ENCODE measurements at places on chromosomes 7 and 10.
A peak's percentile ranks its signal among the peaks of the same experiment; 100 is the strongest.

DNA sequence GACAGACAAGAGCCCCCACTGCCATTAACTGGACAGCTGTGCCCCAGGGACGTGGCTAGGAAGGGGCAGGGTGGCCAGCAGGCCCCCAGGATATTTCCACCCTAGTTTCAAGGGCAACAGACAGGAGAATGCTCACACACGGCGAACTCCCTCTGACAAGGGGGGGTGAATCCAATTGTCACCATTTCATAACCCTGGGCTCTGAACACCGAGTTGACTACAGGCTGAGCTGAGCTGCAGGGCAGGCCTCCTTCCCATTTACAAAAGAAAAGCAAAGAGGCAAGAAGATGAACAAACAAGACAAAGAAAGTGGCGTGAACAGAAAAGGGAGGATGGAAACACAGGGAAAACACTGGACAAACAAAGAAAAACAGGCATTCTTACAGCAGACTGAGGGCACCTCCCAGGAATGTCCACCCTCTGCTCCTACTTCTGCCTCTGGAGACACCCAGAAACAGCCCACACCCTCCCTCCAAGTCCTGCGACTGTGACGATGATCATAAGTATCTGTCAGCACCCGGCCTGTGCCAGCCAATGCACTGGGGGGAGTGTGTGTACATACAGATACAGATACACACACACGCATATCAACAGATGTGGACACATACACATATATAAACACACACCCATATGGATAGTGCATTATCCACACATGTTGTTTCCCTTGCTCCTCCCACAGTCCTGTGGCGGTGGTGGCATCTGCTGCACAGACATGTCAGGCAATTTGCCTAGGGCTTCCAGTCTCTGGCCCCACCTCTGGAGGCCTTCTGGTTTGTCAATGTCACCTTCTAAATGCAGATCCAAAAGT is 66.2 kb downstream of the FAM53B start:
- peak; percentile 17 for DNase-seq

GRCh38 chr10:129046962-129047361 is 420.1 kb upstream of the MGMT start:
- no peak for DNase-seq

- DNase-seq = no peak
Observed at GRCh38 chr7:2713370-2713769, 25.4 kb downstream of the AMZ1 start.

- no peak for DNase-seq
Observed at GRCh38 chr10:29807163-29807806, 172.5 kb upstream of the SVIL start.

GRCh38 chr10:59903871-59904270 is 2.5 kb downstream of the CCDC6 start:
- no peak for DNase-seq

- no peak for DNase-seq
Observed at GRCh38 chr7:26157520-26158105, 5.6 kb downstream of the NFE2L3 start.

DNA sequence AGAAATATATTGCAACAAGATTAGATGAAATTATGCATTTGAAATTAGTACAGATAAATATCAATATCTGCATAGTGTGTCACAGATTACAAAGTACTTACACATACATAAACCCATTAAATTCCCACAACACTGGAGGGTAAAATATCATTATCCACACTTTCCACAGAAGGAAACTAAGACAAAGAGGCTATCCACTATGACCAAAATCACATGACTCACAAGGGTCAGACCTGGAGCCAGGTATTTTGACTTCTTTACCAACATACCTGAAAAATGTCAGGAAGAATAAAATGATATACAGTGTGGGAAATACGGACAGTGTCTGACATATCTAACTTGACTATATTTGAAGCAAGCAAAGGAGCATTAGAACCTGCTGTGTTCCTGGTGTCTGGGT is 34.1 kb downstream of the HYCC1 start:
- no peak for DNase-seq

- DNase-seq = no peak
Observed at GRCh38 chr10:94916423-94916822, 22.0 kb upstream of the CYP2C9 start.

DNA sequence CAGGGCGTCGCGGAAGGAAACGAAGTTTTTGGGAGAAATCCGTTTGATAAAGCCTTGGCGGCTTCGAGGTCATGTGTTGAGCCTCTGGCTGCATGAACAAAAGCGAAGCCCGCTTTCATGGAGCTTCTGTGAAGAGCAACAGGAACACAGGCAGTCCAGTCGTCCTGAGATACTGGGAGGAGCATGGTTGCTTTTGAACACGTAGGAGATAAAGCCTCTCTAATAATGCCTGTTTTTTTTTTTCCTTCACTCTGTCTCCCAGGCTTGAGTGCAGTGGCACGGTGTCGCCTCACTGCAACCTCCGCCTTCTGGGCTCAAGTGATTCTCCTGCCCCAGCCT is 473 bp upstream of the ZNF32 start:
- DNase-seq = no peak

GRCh38 chr7:1100834-1101562 is 13.1 kb downstream of the GPER1 start:
- peak; percentile 63 for DNase-seq

DNA sequence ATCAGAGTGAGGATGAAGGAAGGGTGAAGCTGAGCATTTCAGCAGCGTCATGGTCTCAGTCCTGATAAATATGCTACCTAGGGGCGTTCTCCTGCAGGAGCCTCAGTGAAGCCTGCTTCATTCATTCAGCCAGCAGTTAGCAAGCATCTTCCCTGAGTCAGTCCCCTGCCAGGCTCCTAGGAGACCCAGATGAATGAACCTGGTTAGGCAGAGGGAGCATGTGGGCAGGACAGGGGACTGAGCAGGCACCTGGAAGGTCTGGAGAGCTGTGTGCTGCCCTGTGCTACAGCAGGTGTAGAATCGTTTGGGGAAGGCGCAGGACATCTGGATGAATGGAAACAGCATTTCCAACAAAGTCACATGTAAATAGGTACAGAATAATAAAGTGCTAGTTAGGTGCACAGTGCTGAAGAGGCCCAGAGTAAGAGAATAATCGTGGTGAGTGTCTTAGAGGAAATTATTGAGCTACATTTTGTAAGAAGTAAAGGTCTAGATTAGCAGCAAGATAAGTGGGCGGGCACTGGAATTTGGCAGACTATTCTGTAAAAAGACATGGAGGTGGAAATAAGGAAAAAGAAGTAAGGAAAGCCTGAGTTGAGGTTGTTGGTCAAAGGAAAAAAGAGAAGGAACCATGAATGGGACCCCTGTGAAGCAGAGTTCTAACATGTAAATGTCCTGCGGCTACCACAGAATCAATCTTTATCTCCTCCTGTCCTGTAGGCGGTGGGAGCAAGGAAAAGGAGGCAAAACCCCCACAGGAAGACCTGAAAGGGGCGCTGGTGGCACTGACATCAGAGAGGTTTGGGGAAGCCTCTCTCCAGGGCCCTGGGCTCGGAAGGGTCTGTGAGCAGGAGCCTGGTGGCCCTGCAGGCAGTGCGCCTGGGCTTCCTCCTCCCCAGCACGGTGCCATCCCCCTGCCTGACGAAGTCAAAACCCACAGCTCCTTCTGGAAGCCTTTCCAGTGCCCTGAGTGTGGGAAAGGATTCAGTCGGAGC is 12.0 kb downstream of the ZSCAN25 start:
- DNase-seq = no peak

- DNase-seq = no peak
Observed at GRCh38 chr10:48520184-48520506, 84.7 kb downstream of the ARHGAP22 start.

DNA sequence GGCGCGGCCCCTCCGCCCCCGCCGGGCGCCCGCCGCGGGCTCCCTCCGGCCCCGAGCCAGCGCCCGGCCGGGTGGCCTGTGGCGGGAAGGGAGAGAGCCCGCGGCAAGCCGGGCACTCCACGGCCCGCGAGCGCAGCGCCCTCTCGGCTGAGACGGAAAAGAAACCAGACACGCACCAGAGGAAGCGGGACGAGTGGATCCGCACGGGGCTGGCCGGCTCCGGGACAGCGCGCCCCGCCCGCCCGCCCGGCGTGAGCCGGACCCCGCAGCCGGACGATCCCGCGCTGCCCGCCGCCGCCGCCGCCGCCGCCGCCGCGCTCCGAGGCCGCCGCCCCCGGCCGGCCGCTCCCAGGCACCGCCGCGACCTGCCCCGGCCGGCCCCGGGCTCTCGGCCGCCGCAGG is 300 bp downstream of the ARHGAP21 start:
- no peak for DNase-seq

DNA sequence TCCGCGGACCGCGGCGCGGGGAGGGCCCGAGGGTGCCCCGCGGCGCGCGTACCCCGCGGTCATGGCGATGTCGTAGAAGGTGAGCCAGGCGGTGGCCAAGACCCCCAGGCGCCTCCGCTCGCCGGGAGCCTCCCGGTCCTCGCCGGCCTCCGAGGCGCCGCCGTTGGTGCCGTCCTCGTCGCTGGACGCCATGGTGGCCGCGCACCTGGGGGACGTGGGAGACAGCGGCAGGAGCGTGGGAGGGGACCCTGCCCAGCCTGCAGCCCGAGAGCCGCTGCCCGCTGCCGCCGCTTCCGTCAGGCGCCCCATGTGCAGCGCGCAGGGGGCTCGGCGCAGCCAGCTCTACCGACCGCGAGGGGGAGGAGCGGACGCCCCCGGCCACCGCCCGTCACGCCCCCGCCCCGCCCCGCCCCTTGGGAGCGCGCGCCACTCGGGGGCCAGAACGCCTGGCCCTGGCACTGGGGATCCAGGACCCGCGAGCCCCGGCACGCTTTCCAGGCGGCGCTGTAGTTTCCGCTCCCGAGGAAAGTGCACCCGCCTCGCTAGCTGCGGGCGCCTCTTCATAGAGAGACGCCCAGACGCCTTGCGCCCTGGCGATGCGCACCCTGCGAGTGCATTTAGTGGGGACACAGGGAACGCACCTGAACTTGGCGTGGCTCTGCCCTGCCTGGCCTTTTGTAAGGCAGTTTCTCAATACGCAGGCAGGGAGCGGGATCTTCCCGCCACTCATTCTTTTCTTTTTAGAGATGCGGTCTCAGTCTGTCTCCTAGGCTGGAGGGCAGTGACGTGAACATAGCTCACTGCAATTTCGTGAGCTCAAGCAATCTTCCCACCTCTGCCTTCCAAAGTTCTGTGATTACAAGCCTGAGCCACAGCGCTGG is at the start of gene HACD1:
TSS of gene HACD1 (minus strand) at position 344 of the 881 bp plus-strand sequence. CDS start at position 309, 35 bp downstream.
- DNase-seq = peak; percentile 50

DNA sequence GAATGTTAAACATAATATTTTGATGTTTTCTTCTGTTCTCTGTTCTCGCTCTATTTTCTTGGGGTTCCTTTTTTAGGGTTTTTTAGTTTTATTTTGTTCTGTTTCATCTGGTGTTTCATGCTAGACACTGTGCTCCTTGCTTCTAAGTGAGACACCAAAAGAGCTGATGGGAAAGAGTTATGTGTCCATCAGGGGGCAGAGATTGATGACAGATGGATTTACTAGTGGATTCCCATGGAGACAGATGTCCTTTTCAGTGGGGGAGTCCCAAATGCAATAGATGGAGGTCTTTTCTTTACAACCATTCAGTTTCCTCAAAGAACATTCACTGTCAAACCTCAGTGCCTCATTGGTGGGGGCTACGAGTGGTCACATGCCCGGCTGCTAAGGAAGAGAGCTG is 34.9 kb downstream of the PRTFDC1 start:
- DNase-seq = no peak

DNA sequence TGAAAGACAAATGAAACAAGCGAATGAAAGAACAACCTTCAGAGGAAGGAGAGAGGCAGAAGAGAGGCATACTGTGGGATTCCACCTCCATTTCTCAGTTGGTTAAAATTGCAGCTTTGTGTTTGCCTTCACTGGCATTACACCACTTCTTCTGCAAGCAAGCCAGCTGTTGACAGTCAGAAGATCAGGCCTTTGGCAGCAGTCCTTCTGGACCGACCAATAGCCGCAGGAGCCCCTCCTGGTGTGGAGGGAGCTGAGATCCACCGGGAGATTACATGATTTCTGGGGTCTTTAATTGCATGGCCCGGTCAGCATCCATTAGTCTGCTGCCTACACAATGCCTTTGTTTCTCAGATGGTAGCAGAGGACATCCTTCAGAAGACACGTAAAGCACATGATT is 206.7 kb downstream of the ADAM12 start:
- no peak for DNase-seq

All from NCI-H2171 treated with DMSO at 0.1 percent for 48 hours (cell line).